H1 (cell line): ENCODE measurements at places on chromosomes 16 and 17.

DNA sequence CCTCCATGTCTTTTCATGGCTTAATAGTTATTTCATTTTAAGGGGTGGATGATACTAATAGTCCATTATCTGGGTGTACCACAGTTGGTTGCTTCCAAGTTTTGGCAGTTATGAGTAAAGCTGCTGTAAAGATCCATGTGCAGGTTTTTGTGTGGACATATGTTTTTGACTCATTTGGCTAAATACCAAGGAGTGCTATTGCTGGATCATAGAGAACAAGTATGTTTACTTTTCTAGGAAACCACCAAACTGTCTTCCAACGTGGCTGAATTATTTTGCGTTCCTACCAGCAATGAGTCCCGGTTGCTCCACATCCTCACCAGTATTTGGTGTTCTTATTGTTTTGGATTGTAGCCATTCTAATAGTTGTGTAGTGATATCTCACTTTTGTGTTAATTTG is 181.9 kb downstream of the SPECC1 start:
- DNase-seq = no peak

- DNase-seq = no peak
Observed at GRCh38 chr16:73572135-73572828, 524.4 kb upstream of the ZFHX3 start.

- DNase-seq = no peak
Observed at GRCh38 chr17:82193520-82194220, 19.0 kb downstream of the CCDC57 start.

- DNase-seq = no peak
Observed at GRCh38 chr17:51841669-51842068, 316.8 kb downstream of the CA10 start.

GRCh38 chr16:86899757-86900156 is 321.4 kb downstream of the FOXL1 start:
- no peak for DNase-seq

DNA sequence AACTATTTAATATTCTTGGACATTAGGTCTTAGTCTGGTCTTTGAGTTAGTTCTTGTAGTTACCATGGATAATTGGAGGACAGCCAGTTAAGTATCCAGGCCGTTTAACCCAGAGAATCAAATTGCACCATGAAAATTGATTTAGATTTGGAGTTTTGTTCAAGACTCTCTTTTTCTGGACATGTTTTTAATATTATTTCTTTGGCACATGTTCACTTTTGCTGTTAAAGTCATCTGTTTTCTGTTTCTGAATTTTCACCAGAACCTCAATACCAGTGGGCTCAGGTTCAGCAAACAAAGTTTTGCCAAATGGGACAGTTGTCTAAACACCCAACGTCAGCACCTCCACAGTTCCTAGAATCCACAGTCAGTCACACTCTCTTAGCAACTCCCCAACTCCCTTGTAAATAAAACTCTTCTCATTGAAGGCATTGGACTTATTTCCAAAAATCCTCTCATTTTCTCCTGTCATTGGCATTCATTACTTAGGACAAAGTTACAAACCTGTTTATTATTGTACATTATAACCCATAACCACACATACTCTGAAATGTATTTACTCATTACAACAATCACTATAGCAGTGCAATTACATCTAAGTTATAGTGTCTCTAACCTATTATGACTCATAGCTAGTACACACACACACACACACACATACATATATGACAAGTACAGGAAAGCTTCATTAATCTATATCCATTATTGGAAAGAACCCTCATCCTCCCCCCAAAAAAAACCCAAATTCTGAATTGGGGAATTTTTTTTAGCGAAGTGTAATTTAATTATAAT is 33.5 kb upstream of the DNAH9 start:
- DNase-seq = no peak

DNA sequence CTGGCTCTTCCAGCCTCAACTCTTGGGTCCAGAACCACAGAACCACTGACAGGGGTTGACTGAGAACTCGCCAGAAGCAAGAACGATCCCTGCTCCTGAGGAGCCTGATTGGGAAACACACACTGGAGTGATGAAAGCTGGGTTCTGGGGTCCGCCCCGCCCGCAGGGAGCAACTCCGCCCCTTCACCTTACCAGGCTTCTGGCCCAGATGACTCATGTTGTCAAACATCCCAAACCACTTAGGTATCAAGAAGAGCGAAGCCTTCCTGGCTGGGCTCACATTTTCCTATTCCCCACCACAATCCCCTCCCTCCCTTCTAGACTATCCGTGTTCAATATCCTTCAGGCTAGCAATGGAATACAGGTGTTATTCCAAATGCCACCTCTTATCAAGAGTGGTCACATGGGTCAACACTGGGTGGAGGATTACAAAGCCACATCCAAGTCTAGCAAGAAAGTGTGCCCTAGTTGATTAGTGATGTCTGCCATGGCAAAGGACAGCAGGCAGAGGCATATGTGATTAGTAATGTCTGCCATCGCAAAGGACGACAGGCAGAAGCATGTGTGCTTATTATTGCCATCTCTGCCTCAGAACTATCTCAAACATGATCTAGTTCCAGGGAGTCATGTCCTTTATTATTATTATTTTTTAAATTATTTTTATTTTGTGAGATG is 70.5 kb downstream of the TIMM22 start:
- DNase-seq = no peak

- DNase-seq = peak; percentile 63
Observed at GRCh38 chr16:64615630-64616280, 506.1 kb downstream of the CDH11 start.

DNA sequence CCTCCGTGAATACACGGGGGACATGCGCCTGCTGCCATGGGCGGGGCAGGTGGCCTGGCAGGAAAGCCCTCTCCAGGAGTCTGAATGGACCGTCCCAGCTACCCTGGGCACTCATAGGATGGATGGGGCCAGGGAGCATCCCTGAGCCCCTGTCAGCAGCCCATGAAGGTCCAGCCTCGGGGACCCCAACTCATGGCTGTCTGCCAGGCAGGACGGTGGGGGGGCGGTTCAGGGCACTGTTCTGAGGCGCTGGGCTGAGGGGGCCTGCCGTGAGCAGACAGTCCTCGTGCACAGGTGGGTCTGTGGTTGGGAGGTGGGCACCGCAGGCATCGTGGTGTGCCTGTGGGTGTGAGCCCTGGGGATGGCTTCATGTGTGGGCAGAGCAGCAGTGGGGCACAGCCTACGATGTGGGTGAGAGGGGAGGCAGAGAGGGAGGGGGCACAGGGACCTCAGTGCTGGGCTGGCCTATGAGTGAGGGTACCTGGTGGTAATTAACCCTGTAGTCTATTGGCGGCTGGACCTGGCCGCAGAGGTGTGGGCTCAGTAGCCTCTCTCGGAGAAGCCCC is 6.5 kb upstream of the PKMYT1 start:
- no peak for DNase-seq

DNA sequence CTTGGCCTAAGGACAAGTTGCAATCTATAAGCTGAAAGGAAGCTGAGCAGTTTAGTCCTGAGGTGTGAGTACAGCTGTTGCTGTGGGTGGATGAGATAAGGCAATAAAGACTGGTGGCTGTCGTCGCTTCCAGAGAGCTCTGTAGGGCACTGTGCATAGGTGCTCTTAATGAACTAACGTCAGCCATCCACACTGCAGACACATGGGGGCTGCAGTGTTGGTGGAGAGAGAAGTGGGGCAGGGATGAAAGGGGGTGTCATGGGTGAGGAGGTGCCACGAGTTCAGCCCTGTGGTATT is 139.9 kb upstream of the IRX3 start:
- no peak for DNase-seq

- DNase-seq = no peak
Observed at GRCh38 chr17:57940653-57941329, 14.4 kb downstream of the CUEDC1 start.

DNA sequence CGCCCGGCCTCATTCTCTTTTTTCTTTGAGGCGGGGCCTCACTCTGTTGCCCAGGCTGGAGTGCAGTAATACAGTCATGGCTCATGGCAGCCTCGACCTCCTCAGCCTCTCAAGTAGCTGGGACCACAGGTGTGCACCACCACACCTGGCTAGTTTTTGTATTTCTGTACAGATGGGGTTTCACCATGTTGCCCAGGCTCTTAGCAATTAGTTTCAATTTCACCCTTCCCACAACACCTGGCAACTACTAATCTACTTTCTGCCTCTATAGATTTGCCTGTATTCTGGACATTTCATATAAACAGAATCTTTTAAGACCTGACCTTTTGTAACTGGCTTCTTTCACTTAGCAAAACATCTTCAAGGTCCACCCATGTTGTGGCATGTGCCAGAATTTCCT is 8.0 kb upstream of the NT5M start:
- no peak for DNase-seq

GRCh38 chr17:30091771-30092170 is 24.8 kb upstream of the NSRP1 start:
- no peak for DNase-seq
